ENCODE measurements at places on chromosomes 5 and 9.
A peak's percentile ranks its signal among the peaks of the same experiment; 100 is the strongest.

- DNase-seq: no peak
Observed at GRCh38 chr5:125372694-125373631, 626.5 kb upstream of the ZNF608 start.

GRCh38 chr5:150411245-150411979, 1.3 kb downstream of the CD74 start:
- peak; percentile 61 for DNase-seq

GRCh38 chr5:148746826-148747535, 79.4 kb upstream of the ADRB2 start:
- DNase-seq: no peak

DNA sequence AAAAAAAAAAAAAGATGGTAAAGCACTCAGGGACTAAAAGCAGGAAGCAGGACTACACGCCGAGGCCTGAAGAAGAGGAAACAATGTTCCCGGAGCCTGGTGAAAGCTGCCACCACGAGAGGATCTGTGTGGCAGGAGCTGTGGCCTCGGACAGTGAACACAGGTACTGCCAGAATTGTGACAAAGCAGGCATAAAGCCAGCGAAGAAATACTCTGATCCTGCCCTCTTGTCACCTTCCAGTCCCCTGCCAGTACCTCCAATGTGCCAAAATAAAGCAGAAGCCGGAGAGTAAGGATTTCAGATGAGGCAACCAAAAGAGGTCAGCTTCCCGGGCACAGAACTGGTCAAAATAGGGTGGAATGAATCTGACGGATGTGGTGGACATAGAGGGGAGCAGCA, 211.5 kb upstream of the TARS1 start:
- DNase-seq: no peak

GRCh38 chr9:114171500-114171899, 16.2 kb downstream of the COL27A1 start:
- no peak for DNase-seq

- DNase-seq: no peak
Observed at GRCh38 chr5:148748702-148749392, 77.6 kb upstream of the ADRB2 start.

DNA sequence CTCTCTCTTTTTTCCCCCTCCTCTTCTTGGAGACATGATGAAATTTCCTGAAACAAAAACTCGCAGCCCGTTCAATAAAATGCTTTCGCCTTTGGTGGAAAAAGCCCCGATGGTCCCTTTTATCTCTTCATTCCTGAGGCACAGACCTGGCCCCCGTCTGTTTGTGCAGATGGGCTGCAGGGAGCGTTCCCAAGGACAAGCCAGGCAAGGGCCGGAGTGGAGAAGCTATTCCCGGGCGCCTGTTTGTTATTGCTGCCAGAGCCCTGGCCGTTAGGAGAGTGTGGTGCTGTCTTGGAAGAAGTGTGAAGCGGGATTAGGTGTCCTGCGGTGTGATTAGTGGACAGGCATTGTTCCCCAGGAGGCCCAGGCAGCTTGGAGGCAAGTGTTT, 71.9 kb downstream of the SMIM23 start:
- DNase-seq: no peak

- DNase-seq: no peak
Observed at GRCh38 chr9:69379270-69379982, 54.4 kb downstream of the ENTREP1 start.

- no peak for DNase-seq
Observed at GRCh38 chr9:127448112-127448805, 2.9 kb downstream of the RPL12 start.

DNA sequence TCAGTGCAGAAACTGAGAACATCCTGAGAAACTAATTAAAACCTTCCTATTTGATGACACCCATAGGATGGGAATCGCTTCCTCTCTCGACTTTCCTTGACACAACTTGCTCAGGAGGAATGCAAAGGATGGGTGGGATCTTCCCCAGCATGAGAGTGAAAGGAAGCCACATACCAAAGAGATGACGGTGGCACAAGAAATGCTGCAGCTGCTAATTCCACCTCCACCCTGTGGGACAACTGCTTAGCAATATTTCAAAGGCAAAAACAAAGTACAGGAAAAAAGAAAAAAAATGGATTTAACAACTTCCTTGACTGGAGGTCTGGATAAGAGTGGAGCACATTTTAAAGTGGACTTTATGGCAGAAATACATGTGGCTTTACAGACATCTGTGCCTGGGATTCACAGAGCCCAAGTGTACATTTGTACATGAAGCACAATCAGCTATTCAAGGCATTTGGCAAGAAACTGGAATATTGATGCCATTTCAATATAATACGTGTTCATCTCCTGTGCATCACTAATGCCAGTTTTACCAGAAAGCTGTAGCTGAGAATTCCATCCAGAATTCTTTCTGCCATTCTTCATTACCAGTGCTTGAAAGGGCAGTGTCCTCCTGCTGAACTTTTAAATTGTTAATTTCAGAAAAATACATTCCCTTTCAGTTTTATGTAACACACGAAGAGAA, 359.2 kb upstream of the ACTBL2 start:
- DNase-seq: no peak

GRCh38 chr5:56481428-56482357, 248.6 kb upstream of the ANKRD55 start:
- no peak for DNase-seq

- no peak for DNase-seq
Observed at GRCh38 chr5:17379100-17379951, 118.7 kb upstream of the TAF11L2 start.

DNA sequence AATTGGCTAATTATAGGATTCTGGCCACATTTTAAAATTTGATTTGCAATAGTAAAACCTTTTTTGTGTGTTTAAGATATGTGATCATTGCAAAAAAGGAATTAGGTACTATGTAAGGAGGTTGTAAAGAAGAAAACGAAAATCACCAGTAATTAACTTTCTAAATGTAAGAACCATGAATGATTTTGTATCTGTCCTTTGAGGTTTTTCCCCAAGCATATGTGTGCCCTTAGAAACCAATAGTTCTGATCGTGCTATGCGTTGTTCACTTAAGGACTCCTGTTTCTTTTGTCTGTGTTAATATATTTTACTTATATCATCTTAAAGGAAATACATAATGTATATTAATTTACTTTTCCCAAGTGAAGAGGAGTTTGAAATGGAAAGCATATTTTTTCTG, 410.2 kb downstream of the PSAT1 start:
- DNase-seq: no peak

Measured in stimulated activated CD4-positive, alpha-beta T cell treated with anti-CD3 and anti-CD28 coated beads, Interleukin-15, amount 100 ng/mL, for 48 hours (primary cell).